ENCODE measurements at places on chromosomes 1 and 21.
A peak's percentile ranks its signal among the peaks of the same experiment; 100 is the strongest.

DNA sequence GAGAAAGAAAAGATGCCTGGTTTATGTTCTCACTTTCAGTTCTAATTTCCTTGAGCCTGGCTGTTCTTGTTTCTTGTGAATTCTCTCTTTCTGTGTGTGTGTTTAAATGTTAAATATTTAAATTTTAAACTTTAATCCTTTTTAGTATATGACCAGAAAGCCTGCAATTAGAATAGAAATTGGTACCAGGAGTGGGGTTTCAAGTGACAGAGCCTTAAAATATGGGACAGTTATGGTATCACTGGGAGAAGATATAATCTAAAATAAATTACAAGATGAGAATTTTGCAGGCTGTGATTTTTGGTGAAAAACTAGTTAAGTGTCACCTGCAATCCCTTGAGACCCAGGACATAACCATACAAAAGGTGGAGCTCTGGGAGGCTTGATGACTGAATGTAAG, 81.4 kb downstream of the SYT6 start:
- DNase-seq, result no peak

DNA sequence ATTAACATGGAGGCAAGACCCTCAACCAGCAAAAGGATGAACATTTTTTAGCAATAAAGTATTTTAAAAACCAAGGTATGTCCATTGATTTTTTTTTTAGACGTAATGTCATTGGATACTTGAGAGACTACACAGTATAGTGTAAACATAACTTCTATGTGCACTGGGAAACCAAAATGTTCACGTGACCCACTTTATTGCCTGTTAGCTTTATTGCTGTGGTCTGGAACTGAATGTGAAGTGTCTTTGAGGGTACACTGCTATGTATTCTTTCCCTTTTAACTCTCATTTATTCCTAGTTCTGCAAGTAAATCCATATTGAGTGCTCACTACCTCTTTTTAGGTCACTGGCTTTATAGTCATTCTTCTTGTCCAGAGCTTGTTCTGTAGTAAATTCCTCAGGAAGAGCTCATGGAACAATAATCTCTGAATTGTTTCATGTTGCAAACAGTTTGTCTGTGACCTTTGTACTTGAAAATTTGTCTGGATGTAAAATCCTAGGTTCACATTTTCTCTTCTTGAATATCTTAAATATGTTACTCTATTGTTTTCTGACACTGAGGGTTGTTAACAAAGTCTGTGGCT, 20.6 kb downstream of the ABCD3 start:
- DNase-seq, result no peak

DNA sequence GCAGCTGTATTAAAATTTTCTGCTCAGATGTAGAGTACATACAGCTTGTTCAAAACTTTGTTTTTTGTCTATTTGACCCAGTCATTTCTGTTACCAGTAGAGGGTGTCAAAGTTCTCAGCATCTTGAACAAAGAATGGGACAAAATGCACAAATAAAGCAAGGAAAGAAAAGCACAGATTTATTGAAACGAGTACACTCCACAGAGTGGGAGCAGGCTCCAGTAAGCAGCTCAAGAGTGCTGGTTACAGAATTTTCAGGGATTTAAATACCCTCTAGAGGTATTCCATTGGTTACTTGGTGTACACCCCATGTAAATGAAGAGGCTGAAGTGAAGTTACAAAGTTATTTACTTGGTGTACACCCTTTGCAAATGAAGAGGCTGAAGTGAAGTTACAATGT, 8.9 kb upstream of the PRMT6 start:
- DNase-seq, result no peak

DNA sequence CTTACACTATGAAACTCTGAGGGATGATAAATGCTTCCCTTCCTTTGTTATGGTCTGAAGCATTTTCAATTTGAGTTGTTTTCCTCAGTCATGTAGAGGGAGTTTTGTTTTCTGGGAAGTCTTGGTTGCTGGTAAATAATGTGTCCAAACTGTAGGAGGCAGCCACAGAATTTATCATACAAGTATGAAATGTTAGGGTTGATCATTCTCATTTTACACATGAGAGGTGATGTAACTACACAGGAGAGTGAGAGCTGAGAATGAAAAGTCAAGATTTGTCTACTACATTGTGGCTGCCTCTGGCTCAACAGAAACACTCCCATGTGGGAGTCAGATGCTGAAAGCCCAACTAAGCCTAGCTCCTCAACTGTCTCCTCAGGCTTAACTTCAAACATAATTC, 182.5 kb upstream of the SGIP1 start:
- DNase-seq, result no peak

DNA sequence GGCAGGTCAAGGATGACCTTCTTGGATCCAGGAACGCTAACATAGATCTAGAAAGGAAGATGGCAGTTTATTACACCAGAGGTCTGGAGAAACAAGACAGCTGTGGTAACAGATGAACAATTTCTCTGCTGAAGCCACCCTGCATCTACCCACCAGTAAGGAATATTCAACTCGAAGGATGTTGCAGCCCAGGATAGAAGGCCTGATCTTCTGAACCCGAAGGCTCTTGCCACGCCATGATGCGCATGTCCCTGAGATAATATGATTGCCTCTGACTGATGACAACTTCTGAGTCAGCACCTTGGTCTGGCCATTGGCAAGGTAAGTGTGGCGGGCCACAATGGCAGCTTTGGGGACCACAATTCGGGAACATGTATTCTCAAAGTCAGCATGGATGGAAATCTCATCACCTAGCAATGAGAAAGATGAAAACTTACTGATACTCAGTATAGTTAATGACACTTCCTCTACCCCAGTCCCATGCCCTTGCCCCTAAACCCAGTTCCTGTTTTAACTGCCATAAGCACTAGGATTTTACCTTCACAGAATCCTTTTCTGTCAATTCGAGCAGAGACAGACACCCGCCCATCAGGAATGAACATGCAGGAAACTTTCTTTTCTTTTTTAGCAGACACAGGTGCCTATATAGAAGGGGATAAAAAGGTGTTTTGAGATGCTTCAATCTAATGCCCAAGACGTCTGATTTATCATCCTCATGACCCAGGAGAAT, 1.8 kb downstream of the TXNIP start:
- no peak for DNase-seq

DNA sequence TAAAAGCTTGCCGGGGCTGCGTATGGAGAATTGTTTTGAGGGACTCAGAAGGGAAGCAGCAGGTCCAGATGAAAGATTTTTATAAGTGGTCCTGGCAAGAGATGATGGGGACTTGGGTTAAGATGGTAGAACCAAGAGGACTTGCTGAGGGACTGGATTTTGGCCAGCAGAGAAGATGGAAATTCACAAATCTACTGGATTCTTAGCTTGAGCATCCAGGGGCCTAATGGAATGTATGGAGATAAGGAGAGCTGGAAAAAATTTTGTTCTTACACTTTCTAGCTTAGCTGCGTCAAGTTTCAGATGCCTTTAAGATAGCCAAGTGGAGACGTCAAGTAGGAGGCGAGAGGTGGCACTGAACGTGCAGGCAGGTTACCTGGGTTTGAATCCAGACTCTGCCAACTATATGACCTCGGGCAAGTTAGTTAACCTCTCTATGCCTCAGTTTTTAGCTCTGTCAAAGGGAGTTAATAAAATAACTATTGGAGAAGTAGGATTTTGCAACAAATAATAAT, 3.4 kb upstream of the RBP7 start:
- DNase-seq, result no peak

DNA sequence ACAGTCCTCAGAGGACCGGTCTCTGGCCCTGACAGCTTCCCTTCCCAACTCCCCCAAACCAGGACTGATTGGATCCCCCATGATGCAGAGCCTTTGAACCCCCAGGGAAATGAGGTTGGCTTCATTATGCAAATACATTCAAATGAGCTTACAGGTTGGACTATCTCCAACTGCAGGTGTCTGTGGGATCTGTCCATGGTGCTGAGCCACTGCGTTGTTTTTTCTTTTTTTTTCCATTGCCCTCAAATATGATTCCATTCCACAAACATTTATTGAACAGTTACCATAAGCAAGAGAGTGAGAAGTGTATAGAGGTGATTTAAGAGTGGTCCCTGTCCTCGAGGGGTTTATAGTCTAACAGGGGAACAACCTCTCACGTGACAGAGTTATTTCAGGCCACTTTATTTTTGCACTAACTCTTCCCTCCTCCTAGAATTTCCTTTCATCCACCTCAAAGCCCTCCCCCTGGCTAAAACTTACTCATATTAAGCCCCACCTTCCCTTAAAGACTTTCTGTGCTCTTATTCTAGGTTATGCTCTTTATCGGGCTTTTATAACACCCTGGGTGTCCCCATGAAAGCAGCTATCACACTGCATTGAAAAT, 21.9 kb downstream of the DLGAP3 start:
- no peak for DNase-seq

- no peak for DNase-seq
Observed at GRCh38 chr1:53075761-53076163, 13.7 kb downstream of the PODN start.

GRCh38 chr1:207853372-207853757, 57.6 kb downstream of the CD34 start:
- no peak for DNase-seq

GRCh38 chr1:21782349-21782867, 541 bp downstream of the USP48 start:
- DNase-seq, result peak; percentile 50

DNA sequence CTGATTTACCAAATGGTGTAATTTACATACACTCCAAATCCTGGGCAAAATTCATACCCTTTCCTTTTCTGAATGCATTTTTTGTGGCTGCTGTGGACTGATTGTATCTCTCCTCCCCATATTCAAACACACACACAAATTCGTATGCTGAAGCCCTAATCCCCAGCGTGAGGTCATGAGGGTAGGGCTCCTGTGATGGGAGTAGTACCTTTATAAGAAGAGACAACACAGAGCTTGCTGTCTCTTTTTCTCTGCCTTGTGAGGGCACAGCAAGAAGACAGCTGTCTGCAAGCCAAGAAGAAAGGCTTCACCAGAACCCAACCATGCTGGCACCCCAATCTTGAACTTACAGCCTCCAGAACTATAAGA, 24.4 kb downstream of the DUSP10 start:
- DNase-seq, result no peak

GRCh38 chr1:6359216-6360116, 34.1 kb downstream of the ACOT7 start:
- DNase-seq, result no peak

GRCh38 chr1:44237721-44238457, 24.6 kb downstream of the DMAP1 start:
- DNase-seq, result no peak

Measured in cerebellum (tissue), 4 donors.